Activated CD4-positive, alpha-beta memory T cell treated with anti-CD3 and anti-CD28 coated beads for 36 hours (primary cell): ENCODE measurements at places on chromosomes 2 and 18.

DNA sequence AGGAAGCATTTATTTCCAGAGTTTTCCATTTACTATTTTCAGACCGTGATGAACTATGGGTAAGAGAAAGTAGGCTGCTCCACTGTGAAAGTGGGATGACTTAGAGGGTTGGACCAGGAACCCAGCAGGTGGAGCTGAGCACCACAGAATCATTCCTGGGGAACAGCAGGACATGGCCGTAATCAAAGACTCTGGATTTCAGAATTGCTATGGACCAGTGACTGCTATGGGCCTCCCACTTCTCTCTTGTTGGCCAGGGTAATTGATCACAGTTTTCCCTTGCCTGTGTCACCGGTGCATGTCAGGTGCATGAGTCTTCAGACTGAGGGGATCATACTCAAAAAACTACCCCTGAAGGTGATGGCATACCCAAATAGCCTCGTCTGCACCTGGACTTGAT, 90.6 kb upstream of the GPC1 start:
- no peak for DNase-seq

- no peak for DNase-seq
Observed at GRCh38 chr2:36607947-36608346, 10.0 kb upstream of the FEZ2 start.

- no peak for DNase-seq
Observed at GRCh38 chr2:110675679-110676078, 2.2 kb downstream of the BUB1 start.

- DNase-seq: no peak
Observed at GRCh38 chr18:48844271-48844670, 106.5 kb downstream of the SMAD7 start.

DNA sequence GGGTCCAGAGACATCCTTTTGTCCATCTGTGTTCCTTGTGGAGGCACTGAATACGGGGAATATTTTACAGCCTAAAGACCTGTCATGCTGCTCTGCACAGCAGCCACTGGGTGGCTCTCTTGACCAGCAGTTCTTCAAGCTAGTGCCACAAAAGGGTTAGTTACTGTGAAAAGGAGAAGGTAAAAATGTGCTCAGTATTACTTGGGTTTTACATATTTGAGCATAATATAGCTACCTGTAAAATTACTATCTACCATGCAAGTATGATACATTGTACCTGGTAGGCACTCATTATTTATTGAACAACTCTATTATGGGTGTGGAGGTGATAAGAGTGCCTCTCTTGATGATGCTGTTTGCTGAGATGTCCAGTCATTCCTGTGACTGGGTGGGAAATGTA, 23.6 kb downstream of the FZD5 start:
- peak; percentile 56 for DNase-seq

- DNase-seq: no peak
Observed at GRCh38 chr2:196984903-196985302, 58.4 kb upstream of the PGAP1 start.
